ENCODE measurements at places on chromosomes 1 and 21. TPM values are rescaled to one million over a fixed set of nuclear protein-coding genes. Genes with fewer than 3 reads are reported as not detected.

Gene RXFP4
- not detected for total RNA-seq

Gene CLDN14
- total RNA-seq, result 4.6 TPM

Gene BRINP2
- total RNA-seq, result 14.4 TPM

Gene ZNF683
- not detected for total RNA-seq

Data from Caki2 (cell line).